HFFc6 (cell line): ENCODE measurements at places on chromosomes 12 and 14. TPM values are rescaled to one million over a fixed set of nuclear protein-coding genes. Genes with fewer than 3 reads are reported as not detected.

DNA sequence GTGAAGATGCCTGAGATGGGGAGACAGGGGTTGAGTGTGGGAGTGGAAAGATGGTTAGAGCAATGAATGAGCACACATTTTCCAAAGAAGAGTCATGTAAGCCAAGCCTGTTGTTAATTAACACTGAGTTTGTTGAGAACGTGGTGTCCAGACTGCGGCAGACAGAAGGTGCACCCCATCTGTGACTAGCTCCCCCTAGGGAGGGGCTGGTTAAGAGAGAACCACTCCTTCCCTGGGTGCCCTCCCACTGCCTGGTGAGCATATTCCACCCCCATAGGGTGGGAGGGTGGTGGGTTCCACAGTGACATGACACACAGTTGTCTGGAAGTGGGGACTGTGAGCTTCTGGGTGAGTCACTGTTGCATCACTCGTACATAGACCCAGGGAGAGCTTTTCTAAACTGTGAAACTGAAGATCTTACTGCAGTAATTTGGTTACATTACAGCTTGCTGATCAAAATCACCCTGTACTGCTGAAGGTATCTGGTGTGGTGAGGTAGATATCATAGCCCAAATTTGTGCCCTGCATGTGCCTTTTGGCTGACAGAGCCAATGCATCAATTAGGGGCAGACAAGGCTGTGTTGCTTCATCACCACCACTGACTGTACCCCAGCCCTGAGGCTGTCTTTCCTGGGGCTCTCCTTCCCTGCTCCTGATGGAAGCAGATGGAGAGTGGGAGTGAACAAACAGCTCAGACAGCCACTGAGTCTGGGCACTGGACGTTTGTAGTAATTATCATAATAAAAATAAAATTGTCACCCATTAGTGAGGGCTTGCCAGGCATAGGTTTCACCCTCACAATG, 150.9 kb downstream of the EMP1 start:
- DNase-seq, result peak; percentile 66

AACS gene
- total RNA-seq, result 23.1 to 31.5 TPM (median 29.5 TPM) in 3 replicates

GALNT16 gene
- 0.05 to 0.24 TPM (median 0.11 TPM) in 3 replicates for total RNA-seq

SARNP gene
- total RNA-seq, result 79.3 to 85.5 TPM (median 82.6 TPM) in 3 replicates
